ENCODE measurements at places on chromosomes 4 and X.

- DNase-seq: peak; percentile 51
Observed at GRCh38 chr4:117137145-117137544, 51.8 kb upstream of the TRAM1L1 start.

DNA sequence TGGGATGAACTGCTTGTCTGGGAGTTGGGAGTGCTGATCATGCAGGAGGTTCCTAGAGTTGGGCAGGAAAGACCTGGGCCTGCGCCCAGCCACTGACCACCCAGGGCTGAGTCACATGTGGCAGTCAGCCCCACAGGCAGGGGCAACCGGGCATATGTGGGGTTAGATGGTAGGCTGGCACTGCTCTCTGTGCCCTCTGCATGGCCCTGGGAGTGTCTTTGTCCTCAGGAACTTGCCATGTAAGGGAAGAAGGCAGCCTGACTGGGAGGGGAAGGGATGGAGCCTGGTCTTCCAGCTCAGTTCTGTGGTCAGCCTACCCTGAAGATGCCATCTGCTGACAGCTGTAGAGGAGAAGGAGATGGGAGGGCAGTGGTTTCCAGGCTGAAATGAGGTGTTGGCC, 70.2 kb upstream of the EFNB1 start:
- DNase-seq: no peak

DNA sequence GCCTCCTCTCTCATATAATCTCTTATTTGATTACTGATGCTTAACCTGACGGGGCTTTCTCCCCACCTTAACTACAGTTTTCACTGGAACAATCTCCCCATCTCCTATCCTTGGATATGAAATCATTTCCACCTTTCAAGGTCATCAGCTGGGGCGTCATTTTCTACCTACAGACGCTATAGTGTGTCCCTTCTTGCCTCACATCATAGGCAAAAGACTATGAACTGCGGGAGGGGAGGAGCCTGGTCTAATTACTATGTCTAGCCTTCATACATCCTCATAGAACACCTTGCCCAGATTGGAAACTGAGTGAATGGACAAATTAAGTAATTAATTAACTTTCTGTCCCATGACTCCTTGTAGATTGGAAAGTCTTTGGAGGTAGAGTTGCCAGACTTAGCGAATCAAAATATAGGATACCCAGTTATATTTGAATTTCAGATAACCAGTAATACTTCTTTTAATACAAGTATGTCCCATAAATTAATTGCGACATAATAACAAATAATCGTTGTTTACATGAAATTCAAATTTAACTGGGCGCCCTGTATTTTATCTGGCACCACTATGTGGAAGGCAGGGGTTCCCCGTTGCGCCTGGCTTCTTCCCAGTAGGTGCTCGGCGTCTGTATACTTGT, 752 bp upstream of the ATP6AP2 start:
- DNase-seq: peak; percentile 6

- DNase-seq: no peak
Observed at GRCh38 chr4:8516061-8516573, 64.1 kb upstream of the GPR78 start.

DNA sequence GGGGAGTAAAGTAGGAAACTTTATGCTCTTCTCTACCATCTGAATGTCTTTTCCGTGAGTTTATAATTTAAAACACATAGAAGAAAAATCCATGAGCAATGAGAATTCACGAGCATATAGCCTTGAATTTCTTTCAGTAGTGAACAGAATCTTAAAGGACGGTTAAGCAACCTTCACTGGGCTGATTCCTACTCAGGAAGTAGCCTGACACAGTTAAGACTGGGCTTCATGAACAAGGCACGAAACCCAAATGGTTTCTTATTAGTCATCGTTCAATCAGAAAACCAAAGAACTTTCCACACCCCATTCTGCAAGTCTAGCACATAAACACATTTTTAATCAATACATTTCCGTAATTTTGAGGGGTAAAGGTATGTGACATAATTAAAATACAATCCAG, 95.8 kb downstream of the SH3KBP1 start:
- DNase-seq: peak; percentile 79

- DNase-seq: no peak
Observed at GRCh38 chrX:123990169-123990568, 28.7 kb downstream of the STAG2 start.

DNA sequence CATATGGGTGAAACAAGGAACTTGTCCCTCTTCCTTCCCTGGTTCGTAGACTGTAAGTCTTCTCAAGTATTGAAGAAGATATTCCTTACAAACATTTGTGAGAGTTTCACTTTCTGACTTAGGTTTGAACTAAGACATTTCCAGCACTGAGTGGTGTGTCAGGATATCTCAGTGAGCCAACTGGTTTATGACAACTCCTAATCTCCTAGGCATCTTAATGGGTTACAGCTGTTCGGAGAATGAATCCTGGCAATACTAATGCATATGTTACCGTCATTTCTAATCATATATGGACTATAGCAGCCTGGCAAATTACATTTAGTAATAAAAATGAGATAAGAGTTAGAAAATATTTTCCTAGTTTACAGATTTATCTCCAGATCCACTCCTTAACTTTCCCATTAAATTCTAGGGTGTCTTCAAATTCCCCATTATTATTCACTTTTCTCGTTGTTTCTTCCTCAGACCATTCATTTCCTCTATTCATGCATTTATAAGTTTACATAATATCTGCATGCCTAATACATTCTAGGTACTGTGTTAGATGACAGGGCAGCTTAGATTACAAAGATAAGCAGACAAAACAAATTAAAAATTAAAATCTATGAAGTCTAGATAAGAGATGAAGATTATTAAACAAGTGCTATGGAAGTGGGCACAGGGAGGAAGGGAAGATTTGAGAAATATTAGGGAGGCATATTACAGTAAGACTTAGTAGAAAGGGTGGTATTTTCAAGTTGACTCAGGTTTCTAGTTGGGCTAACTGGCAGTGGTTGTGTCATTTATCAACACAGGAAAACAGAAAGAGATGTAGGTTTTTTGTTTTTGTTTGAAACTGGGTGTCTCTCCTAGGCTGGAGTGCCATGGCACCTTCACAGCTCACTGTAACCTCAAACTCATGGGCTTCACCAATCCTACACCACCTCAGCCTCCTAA, 173.9 kb downstream of the WDFY3 start:
- no peak for DNase-seq

DNA sequence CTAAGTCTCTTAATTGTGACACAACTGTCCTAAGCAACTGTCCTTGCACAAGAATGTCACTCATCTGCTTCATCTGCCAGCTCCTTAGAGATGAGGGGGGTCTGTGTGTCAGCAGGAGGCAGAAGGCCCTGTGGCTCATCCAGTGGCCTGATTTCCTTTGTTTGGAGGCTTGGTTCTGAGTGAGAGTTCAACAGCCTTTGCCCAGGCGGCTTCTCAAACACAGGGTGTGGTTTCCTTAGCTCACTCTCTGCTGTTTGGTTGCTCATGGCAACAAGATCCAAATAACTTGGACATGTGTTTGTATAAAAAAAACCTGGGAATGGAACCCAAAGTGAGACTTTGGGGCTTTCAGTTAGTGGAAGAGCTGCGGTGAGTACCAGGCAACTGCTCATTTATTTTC, 46.6 kb downstream of the MAP7D3 start:
- DNase-seq: no peak

DNA sequence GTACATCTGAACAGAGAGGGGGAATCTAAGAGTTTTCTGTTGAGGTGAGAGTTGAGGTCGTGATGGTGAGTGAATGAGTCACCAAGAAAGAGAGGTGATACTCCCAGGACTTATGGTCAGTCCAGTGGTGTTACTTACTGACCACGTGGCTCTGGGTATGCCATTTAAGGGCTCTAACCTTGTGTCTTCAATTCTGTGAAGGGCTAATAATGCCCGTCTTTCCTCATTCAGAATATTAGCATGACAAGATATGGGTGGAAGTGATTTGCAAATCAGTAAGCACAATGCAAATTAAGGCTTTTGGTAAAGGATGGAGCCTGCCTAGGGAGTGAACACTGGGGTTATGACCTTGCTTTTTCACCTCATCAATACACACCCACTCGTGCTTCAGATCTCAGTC, 75.2 kb downstream of the COQ2 start:
- no peak for DNase-seq

DNA sequence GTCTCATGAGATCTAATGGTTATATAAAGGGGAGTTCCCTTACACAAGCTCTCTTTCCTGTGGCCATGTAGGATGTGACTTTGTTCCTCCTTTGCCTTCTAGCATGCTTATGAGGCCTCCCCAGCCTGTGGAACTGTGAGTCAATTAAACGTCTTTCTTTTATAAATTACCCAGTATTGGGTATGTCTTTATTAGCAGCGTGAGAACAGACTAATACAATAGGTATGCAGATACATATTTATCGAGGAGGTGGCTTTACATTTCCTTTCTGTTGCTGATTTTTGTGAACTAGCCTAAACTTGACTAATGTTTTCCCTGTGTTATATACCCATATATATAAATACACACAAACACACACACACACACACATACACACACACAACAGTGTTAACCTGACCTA, 80.2 kb downstream of the VCX2 start:
- no peak for DNase-seq

GRCh38 chr4:48909697-48910096, 3.1 kb upstream of the OCIAD2 start:
- DNase-seq: peak; percentile 64

DNA sequence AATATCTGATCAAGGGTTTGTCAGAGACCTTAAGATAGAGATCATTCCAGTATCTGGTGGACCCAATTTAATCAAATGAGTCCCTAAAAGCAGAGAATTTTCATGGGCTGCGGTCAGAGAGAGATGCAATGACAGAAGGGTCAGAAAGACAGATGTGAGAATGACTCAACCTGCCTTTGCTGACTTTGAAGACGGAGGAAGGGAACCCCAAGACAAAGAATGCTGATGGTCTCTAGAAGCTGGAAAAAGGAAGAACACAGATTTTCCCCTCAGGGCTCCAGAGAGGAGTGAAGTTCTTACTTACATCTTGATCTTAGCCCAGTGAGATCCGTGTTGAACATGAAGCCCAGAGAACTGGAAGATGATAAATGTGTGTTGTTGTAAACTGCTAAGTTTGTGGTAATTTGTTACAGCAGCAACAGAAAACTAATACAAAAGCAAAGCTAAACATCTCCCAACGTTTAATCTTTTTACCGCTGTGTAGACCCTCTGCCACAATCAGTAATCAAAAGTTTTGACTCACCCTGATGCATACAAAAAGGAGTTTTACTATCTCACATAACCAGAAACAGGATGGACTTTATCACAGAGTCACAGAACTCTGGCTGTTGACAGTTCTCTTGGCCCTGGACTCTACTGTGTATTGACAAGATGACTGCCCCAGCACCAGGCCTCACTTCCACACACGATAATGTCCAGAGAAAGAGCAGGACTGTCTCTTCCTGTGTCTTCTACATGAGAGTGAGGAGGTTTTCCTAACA, 70.2 kb upstream of the MAGEB2 start:
- DNase-seq: no peak

DNA sequence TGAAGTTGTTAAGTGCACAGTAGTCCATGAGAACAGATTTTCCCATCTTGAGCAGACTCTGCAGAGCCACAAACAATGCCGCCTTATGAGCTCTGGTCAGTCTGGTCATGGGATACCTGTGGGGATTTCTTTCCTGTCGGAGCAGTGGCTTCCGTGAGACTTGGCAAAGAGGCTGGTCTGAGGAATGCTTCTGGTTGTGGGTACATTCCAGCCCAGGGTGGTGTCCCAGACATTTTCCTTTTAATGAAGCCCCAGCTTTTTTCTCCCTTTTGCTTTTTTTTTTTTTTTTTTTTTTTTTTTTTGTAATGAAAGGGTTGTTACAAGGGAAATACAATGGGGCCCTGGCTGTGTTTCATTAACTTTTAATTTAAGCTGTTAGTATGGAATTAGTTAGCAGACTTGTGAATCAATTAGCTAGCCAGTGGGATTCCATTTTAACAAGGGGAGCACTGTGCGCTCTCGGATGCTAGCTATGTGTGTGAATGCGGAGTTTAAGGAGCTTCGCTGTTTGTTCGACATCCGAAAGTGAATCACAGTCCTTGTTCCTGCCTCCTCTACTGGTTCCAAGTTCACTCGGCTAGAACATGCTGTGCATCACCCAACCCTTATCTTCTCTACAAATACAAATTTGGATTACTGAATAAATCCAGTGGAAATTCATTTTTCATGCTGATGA, 225.1 kb downstream of the CBR4 start:
- DNase-seq: no peak

- no peak for DNase-seq
Observed at GRCh38 chrX:70013466-70014381, 36.0 kb downstream of the AWAT2 start.
